ENCODE measurements at places on chromosomes 6 and 20.
A peak's percentile ranks its signal among the peaks of the same experiment; 100 is the strongest.

- DNase-seq = no peak
Measured at GRCh38 chr20:6726761-6727160, 40.7 kb upstream of the BMP2 start.

DNA sequence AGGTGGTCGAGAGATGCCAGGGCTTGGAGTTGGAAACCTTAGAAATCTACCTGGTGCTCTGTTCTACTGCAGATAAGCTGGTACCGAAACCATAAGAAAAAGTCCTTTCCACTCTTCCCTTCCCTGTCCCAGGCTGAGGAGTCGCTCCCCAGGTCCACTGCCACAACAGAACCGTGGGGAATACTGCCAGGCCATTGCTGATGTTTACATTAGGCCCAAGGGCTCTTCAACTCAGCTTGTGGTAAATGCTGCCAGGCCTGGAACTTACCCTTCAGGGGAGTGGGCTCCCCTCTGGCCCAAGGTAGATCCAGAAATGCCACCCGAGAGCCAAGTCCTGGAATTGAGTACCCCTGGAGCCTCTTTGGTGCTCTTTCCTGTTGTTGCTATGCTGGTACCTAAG is 388.4 kb downstream of the ESR1 start:
- DNase-seq = no peak

GRCh38 chr6:74596588-74596987 is 609.3 kb downstream of the COL12A1 start:
- DNase-seq = no peak

DNA sequence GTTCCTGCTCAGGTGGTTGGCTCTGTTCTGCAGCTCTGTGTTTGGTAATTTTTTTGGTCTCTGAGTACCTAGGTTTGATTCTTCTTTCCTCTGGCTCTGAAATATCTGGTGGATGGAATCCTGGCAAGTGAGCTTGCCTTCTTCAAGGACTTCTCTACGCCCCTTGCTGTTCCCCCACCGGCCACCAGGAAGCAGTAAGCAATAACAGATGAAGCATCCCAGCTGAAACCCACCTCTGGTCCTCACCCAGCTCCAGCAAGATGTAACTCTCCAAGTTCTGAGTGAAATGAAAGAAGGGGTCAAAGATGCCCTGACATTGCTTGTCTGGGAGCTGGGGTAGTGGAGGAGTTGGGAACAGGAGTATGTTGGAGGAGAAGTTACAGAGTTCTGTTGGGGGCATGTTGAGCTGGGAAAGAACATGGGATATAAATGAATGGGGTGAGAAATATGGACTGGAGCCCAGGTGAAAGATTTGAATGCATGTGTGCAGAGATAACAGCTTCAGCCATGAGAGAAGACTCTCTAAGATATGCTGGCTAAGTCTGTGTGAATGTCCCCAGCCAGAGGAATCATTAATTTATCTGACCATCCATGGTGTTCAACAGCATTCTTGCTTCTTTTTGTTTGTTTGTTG is 51.3 kb upstream of the GLP1R start:
- no peak for DNase-seq

- no peak for DNase-seq
Measured at GRCh38 chr20:51425347-51426106, 117.0 kb downstream of the NFATC2 start.

DNA sequence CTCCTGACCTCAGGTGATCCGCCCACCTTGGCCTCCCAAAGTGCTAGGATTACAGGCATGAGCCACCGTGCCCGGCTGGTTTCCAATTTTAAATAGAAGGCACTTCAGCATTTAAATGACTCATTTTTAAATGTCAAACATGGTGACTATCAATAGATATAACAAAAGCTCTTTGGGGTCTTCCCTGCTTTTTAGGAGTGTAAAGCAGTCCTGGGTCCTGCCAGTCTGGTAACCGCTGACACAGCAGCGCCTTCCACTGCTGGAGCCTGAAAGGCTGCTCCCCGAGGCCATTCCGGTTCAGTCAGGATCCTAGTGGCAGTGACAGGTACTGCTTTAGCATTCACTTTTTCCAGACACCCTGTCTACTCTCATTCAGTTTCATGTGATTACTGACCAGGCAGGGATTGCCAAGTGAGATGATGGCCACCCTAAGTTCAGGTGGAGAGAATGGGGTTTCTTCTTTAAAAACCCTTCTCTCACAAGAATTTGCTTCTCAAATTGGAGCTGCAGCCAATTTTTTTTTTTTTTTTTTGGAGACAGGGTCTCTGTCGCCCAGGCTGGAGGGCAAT is 5.1 kb downstream of the DIDO1 start:
- DNase-seq = peak; percentile 34

DNA sequence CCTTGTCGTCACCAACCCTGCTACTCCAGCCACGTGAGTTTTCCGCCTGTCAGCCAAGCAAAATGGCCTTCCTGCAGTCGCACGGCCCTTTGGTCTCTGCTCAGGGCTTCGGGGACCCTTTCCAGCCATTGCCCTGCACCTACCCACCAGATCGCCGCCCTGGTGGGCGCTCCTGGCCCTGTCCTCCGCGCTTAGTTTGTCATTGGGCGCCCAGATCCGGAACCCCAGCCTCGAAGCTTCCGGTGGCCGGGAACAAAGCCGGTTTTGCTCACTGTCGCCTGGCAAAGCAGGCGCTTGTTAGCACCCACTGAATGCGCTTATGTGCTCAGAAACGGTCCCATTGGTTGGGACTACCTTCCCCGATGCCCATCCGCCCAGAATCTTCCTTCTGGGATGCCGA is 536 bp downstream of the ZFP57 start:
- no peak for DNase-seq

GRCh38 chr20:6660441-6660840 is 107.0 kb upstream of the BMP2 start:
- DNase-seq = no peak

GRCh38 chr20:33132513-33133372 is 35.2 kb upstream of the BPIFA2 start:
- DNase-seq = no peak

DNA sequence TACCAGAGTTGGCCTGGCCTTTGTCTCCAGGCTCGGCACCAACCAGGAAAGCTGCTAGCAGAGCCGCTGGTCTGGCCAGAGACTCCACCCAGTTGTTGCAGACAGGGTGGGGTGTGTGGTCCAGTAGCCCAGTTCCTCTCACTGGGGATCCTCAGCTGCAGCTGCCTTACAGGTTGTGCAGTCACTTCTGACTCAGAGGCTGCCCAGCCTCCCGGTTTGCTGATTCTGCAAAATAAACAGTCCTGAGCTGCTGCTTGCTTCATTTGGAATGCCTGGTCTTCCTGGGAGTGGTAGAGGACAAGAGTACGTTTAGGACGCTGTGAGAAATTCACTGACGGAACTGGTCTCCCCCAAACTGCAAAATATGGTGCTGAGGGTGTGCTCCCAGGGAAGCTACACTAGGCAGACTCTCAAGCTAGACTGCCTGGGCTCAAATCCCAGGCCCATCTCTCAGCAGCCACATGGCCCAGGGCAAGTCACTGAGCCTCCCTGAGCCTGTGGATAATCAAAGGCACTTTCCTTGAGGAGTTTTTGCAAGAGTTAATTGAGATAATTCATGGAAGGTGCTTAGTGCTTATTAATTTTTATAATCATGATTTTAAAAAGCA is 246.1 kb downstream of the TFAP2C start:
- no peak for DNase-seq

DNA sequence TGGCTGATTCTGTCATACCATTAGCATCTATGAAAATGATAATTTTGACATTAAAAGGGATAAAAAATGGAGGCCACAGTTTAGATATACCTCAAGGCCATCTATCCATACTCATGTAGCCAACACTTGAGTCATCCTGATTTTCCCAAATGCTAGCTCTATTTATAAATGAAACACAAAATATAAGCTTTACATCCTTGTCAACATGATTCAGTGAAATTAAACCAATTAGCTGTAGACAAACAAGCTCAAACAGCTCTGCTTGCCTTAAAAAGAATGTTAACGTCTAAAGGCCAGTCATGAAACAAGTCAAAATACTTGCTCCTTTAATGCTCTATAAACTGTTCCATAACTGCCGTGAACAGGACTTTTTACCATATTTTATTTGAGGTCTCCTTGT is 40.3 kb downstream of the ABRACL start:
- no peak for DNase-seq

DNA sequence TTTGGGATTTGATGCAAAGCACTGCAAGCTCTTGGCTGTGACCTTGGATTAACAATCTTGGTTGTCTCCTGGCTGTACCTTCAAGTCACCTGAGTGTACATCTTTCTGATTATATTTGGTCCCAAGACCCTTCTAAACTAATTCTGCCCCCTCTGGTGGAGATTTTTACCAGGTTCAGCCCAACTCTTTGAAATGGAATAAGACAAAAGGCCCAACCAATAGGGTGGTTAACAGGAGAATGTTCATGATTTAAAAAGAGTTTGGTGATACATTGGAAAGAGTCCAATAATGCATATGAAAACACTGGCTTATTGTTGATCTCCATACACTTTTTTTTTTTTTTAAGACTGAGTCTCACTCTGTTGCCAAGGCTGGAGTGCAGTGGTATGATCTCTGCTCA is 77.5 kb upstream of the CD83 start:
- DNase-seq = no peak

- DNase-seq = no peak
Measured at GRCh38 chr6:28506807-28507475, 8.7 kb downstream of the GPX6 start.

- DNase-seq = no peak
Measured at GRCh38 chr6:137165375-137166246, 7.8 kb downstream of the IL22RA2 start.

DNA sequence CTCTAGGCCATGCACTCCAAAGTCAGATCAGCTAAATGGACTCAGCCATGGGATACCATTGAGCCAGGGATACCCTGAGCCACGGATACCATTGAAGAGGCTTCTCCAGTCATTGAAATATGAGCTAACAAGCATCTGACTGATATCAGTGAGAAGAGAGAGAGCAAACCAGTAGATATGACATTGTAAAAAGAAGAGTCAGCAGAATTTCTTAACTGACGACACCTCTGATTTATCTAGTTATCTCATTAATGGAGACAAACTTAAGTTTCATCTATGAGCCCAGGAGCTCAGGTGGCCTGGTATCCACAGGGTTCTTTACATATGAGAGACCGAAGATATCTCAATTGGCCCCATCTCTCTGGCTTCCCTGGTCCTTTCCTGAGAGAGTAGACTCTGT is 140.6 kb downstream of the TBC1D7 start:
- DNase-seq = no peak

- no peak for DNase-seq
Measured at GRCh38 chr6:117262799-117263198, 2.6 kb upstream of the VGLL2 start.
